AG10803 (cell line): ENCODE measurements at places on chromosomes 3 and 15.

DNA sequence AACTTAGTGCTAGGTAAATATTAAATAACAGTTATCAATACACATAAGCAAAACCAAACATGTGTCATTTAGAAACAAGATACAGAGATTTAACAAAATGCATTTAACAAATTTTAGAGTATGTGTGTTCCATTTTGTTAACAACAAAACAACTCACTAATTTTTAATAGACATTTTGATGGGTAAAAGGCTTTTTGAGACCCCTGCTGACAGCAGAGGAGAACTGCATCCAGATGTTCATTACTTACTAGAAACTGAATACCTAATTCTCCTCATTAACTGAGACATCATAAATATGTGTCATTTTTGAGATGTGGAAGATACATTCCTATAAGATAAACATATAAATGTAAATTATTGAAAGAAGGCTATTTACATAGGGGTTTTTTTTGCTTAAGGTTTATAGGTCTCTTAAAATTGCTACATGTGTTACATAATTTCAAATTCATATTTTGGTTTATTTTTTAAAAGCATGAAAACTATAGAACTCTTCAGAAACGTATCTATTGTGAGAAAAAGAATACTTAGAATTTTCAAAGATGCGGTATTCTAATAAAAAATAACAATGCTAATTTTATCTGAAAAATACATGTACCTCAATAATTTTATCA lies 1009.8 kb downstream of the TUSC7 start:
- DNase-seq, result peak; percentile 31

- no peak for DNase-seq
Measured at GRCh38 chr15:56734013-56734635, 815 bp upstream of the ZNF280D start.

DNA sequence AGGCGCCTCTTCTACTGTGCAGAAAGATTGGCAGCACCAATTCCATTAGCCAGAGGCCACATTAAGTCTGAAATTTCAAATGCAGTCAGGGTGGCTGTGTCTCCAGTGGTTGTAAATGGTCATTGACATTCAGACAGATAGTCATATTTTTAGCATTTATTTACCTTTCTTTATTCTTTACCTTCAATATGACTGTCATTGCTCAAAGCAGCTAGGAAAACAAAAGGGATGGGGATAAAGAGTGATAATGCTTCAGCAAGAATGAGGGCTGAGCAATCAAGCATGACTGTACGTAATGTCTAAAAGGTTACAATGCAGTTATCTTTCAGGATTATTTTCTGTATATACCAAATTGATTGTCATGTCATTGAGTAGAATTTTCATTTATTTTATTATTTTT lies 360.4 kb downstream of the EFHB start:
- DNase-seq, result no peak

DNA sequence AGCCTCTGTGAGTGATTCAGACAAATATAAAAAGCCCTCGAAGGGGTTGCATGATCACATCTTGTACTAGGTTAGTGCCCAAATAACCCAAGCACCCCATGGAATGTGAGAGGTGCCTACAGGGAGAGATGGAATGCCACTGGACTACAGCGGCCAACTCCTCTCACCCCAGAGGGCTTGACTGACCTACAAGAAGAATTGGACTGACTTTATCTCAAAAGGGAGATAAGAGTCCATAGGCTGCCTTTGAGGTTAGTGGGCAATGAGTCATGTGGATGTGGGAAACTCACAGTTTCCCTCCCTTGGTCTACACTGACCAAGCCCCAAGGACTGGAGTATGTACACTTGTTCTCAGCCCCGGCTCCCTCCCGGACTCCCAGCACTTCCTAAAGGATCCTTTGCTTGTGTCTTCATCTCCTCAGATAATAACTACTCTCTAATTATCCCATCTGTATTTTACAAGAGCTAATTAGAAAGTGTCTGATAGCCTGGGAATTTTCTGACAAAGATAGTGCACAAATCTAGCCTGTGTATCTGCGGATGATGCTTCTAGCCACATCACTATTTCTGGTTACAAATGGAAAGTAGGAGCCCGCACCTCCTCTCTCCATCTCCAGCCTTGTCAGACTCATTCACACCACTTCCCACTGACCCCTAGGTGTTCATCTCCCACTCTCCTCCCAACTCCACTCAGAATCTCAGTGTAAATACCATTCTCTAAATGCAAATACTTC lies 547.8 kb upstream of the TBL1XR1 start:
- no peak for DNase-seq

DNA sequence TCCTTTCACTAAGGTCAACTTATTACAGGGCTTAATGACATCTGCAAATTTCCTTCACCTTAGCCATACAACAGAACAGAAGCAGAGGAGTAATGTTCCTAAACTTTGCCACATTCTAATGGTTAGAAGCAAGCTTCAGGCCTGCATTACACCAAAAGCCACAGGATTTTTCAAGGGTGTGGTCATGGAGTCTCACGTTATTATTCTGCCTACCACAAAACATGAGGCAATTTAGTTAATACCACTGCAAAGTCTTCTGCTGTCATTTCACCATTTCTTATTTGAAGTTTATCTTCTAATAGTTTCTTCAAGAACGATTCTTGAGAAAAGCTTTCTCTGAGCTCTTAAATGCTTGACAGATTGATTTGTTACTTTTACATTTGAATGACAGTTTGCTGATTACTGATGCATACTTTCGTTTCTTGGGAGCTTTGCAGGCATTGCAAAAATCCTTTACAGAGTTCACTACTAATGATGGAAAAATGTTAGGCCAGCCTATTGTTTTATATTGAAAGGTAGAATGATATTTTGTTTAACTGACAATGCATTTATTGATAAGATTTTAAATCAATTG lies 1257.1 kb downstream of the NSUN3 start:
- no peak for DNase-seq

- DNase-seq, result no peak
Measured at GRCh38 chr3:20668411-20668810, 482.4 kb upstream of the SGO1 start.

GRCh38 chr15:93694033-93694432 lies 537.3 kb upstream of the MCTP2 start:
- DNase-seq, result no peak

GRCh38 chr3:6079561-6080179 lies 781.2 kb upstream of the GRM7 start:
- no peak for DNase-seq

DNA sequence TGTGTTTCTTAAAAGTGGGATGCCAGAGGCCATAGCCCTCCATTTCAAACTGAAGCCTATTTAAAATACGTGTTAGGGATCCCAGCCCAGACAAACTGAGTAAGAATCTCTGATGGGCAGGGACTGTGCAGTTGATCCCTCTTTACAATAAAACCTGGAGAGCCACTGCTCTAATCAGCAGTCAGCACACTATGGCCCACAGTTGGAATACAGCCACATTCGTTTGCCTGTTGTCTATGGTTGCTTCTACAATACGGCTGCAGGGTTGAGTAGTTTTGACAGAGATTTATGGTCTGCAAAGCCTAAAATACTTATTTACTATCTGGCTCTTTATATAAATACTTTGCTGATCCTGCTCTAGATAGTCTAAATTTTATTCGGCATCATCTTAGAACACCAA lies 32.4 kb downstream of the TJP1 start:
- DNase-seq, result no peak

GRCh38 chr3:16467393-16467792 lies 46.1 kb downstream of the RFTN1 start:
- no peak for DNase-seq

GRCh38 chr3:144187531-144188210 lies 216.0 kb downstream of the DIPK2A start:
- peak; percentile 45 for DNase-seq

DNA sequence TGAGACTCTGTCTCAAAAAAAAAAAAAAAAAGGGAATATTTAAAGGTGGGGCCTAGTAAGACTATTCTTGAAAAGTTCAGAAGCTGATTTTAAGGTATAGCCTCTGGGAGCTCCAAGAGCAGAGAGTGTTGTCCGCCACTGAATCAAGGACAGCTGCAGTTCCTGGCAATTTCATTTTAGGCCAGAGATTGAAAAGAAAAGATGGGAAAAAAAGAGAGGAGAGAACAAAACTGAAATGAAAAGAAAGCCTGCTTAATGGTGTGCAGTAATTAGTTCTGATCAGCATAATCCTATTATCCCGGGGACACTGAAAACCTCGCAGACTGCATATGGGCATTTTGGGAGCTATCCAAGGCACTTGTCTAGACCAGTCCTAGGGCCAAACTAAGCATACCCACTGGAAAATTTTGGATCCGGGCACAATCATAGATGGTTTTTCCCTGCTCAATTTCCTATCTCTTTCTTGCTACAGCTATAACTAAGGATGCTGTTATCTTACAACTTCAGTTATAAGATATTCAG lies 43.2 kb downstream of the EHHADH start:
- DNase-seq, result no peak

DNA sequence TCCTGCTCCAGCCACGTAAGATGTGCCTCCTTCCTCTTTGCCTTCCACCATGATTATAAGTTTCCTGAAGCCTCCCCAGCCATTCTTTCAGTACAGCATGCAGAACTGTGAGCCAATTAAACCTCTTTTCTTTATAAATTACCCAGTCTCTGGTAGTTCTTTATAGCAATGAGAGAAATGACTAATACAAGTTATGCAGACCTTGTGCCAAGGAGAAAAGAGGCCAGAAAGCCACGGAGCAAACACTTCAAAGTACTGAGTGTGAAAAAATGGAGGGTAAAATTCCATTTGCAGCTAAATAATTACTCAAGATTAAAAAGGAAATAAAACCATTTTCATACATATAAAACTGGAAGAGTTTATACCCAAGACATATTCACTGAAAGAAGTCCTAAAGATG lies 213.6 kb upstream of the LINGO1 start:
- peak; percentile 28 for DNase-seq

DNA sequence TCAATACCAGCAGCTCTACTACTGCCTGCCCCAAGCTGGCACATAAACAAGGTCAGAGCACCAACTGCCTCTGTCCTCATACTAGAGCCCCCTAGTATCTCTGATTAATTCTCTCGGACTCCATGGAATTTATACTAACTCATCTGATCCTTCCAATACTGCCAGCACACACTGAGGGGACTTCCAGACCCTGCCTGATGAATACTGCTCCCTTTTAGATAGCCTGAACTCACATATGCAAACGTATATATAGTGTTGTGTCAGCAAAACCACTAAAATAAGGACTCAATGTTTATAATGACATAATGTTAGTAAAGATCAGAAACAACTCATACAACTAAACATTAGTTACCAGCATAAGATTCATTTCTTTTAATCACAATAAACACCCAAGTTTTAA lies 25.0 kb downstream of the CEP70 start:
- no peak for DNase-seq

- DNase-seq, result peak; percentile 10
Measured at GRCh38 chr3:14583548-14584091, 43.5 kb upstream of the GRIP2 start.

GRCh38 chr15:33946152-33946551 lies 22.1 kb upstream of the CHRM5 start:
- DNase-seq, result no peak

DNA sequence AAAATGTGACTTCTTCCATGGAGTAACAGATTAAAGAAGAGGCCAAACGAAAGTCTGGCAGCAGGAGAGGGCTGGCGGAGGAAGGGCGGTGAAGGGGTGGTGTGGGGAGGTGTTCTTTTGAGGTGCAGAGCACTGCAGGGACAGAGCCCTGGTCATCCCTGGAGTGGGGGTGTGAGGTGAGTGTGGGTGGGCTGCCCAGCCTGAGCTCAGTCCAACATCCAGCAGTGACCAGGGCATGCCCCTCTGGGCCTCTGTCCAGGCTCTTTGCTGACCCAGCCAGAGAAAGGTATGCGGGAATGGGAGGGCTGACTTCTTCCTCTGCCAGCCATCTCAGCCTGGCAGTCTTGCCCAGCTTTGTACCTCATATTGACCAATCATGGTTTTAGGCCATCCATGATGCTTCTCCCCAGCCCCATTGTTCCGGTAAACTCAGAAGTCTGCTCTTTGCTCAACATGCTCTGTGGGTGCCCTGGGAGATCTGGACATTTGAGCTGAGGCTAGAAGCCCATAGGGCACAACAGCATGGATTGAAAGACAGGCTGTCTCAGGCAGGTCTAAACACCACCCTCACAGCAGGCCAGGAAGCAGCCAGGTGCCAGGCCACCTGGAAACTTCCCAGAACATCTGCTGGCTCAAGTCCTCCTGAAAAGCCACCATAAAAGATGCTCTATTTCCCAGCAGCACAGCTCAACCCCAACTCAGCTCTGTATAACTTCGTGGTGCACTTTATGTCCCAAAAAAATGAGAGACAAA lies 25.9 kb upstream of the CXCR6 start:
- no peak for DNase-seq

GRCh38 chr3:95508124-95508523 lies 1306.3 kb upstream of the EPHA6 start:
- no peak for DNase-seq

GRCh38 chr3:185176750-185177359 lies 24.0 kb upstream of the C3orf70 start:
- DNase-seq, result peak; percentile 35

DNA sequence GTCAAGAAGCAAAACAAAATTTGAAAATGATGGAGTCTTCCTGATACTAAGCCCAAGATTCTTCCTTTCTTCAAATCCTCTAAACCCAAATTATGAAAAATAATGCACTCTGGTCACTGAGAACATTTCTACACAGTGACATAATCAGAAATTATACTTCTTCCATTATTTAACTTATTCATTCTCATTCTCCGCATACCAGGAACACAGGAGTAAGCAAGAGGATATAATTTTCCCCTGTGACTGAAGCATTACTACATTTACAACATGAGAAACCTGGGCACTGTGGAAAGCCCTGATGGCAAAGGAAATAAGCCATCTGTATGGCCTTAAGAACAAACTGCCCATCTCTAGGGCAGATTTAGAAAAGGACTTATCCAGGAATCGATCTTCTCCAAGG lies 47.0 kb downstream of the EXD1 start:
- peak; percentile 27 for DNase-seq

DNA sequence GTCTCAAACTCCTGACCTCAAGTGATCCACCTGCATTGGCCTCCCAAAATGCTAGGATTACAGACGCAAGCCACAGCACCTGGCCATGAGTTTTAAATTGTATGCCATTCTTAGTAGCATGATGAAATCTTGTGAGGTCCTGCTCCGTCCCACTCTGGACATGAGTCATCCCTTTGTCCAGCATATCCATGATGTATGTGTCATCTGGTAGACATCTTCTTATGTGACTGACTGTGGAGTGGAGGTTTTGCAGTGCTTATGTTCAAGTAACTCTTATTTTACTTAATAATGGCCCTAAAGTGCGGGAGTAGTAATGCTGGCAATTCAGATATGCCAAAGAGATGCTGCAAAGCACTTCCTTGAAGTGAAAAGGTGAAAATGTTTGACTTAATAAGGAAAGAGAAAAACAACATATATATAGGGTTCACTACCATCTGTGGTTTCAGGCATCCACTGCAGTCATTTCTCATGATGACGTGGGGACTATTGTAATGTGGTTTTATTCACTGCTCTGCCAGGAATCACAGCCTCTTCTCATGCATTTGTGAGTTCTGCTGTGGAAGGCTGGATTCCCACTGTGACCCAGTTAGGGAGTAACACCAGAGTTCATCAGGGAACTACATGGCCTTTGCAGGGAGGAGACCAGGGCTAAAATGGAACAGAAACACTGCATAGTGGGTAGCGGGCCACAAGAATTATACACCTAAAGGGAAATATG lies 204.6 kb upstream of the STRIT1 start:
- DNase-seq, result peak; percentile 93
